ENCODE measurements at places on chromosomes 5 and 9.

GRCh38 chr5:170625221-170626165 is 121.7 kb downstream of the KCNIP1 start:
- DNase-seq: no peak

- DNase-seq: no peak
Observed at GRCh38 chr9:121599872-121600585, 51.4 kb upstream of the DAB2IP start.

DNA sequence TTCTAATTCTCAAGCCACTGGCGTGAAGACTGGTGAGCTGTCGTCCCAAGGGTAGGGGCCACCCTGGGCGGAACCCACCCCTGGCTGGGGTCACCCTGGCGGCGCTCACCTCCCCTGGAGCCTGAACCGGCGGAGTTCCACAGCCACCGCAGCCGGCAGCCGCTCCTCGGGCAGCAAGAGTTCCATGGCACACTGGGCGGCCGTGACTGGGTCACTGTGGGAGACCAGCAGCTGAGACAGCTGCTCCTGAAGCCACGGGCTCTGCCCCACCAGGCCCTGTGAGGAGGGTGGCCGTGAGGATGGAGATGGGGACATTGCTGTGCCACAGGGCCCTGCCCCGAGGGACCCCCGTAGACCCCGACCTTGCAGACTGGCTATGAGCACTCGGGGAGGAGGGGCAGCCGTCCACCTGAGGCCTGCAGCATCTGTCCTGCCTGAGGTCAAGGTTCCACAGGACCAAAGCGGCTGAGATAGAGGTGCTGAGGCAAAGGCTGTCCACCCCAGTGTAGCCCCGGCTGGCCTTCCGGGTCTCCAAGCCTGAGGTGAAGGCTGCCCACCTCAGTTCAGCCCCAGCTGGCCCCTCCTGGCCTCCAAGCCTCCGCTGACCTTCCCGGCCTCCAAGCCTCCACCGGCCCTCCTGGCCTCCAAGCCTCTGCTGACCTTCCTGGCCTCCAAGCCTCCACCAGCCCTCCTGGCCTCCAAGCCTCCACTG is 50.6 kb upstream of the NRARP start:
- no peak for DNase-seq

DNA sequence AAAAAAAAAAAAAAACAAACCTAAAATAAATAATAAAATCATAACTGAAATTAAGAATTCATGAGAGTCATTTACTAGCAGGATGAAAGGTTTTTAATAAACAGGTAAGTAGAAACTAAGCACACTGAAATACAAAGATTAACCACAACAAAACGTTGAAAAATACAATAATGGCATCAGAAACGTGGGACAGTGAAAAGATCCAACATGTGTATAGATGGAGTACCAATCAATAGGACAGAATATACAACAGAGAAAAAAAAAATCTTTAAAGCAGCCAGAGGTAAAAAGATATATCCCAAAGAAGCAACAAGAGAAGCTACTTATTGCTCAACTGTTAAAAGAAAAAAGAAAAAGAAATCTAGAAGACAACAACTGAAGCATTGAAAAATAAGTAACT is 75.2 kb downstream of the RICTOR start:
- no peak for DNase-seq

- DNase-seq: no peak
Observed at GRCh38 chr9:70514273-70514672, 99.8 kb upstream of the KLF9 start.

DNA sequence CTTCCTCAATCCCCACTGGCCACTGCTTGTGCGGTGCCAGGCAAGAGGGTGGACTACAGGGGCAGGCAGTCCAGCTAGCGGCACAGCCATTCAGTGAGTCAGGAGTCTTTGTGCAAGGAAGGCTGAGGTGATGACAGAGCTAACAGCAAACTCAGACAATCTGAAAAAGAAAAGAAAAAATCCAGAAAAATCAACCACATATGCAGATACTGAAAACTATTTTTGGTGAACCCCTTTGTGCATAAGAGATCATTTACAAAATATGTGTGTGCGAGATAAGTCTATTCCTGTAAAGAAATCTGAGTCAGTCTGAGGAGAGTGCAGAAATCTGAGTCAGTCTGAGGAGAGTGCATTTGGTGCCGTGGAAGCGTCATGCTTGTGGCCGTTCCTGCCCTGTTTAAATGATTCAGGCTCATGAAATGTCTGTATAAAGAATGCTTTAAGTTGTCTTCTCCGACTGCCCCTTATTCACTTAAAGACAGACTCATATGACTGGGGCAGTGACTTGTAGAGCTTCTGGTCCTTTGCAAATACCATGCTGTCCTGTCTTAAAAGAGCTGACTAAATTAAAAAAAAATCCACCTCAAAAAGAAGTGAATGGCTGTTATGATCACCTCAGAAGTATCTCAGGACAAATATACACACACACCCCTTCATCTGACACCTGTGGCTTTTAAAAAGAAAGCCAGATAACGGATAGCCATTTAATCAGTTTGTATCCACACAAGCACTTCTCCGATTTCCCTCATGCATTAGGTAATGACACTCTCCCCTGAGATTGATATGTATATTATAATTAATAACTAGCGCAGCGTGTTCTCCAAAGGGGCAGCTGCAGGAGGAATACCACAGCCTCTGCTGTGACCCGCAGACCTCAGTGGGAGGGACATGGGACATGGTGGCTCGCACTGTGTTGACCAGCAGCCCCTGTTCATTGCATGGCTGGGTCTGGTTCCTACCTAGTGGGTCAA is 47.3 kb downstream of the TRIO start:
- DNase-seq: no peak

- DNase-seq: no peak
Observed at GRCh38 chr5:132825033-132825833, 5.2 kb downstream of the SHROOM1 start.

DNA sequence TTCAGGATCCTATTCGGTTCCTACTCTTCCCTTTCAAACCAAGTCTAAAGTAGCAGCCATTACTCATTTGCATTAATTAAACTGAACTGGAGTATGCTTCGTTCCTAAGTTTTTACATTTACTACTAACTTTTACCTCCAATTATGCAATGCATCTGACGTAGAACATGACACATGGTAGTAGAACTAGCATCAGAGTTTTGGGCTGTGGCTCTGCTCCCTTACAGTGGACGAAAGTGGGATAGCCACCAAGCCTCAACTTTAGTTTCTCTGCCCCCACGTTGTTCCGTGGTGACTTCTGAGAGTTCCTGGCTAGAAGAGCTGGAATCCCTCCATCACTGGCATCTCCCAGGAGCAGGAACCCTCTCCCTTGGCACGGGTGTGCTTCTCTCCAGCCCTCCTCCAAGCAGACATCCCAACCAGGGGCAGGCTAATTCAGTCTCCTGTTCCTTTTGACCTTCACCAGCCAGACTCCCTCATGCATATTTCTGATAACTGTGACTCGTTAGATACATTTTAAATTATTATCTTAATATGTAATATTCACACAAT is 2.9 kb downstream of the IFNE start:
- no peak for DNase-seq

DNA sequence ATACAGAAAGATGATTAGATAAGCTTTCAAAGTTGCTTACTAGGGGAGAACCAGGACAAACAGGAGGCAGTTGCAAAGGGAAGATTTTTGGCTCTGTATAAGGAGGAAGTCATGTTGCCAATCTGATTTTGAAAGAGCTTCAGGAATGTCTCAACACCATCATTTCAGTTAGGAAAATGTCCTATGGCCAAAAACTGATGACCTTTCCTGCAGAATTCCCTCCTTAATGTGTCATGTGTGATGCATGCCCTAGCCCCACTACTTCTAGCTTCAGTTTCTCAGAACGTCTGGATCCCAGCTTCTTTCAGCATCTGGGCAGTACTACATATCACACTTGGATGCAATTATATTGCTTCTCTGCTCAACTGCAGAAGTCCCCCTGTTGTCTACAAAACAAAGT is 211.5 kb upstream of the NREP start:
- no peak for DNase-seq

DNA sequence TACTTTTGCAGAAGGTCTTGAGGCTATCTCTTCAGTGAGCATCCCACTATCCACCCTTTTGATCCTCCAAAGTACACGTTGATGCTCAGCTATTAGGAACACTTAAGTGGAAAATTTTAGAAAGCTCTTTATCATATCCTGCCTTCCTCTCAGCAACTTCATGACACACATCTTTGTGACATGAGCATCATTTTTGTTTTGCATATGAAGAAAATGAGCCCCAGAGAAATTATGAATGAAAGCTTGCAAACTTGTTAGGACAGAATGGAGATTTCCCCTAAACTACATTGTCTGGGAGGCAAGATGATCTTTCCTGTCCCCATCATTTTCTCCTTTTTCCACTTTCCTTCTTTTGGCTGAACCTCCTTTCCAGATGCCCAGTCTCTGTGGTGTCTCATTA is 239.4 kb upstream of the PIK3R1 start:
- no peak for DNase-seq

- DNase-seq: peak; percentile 1
Observed at GRCh38 chr5:158414780-158415179, 555.8 kb upstream of the CLINT1 start.

- DNase-seq: no peak
Observed at GRCh38 chr5:3678801-3679200, 83.2 kb downstream of the IRX1 start.

GRCh38 chr5:88734191-88734640 is 148.8 kb downstream of the MEF2C start:
- DNase-seq: no peak

- DNase-seq: no peak
Observed at GRCh38 chr9:4106081-4106759, 193.6 kb downstream of the GLIS3 start.

- DNase-seq: no peak
Observed at GRCh38 chr5:126410623-126411022, 12.6 kb upstream of the GRAMD2B start.

DNA sequence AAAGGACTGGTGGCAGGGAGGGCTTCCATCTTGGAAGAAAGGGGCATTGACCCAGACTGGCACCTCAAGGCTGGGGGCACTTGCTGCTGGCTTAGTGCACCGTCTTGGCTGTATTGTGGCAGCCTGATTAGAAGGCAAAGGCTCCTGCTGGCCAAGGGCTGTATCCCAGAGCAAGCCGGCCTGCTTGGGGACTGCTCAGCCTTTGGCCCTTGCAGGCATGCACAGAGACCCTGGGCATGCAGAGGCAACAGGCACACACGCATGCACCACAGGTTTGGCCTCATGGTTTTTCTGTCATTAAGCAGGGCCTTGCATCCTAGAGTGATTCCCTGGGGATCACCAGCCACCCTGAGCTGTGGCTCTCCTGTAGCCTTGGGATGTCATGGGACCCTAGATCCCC is 29.0 kb downstream of the PITX1 start:
- no peak for DNase-seq

GRCh38 chr5:14217587-14217986 is 74.4 kb downstream of the TRIO start:
- no peak for DNase-seq

DNA sequence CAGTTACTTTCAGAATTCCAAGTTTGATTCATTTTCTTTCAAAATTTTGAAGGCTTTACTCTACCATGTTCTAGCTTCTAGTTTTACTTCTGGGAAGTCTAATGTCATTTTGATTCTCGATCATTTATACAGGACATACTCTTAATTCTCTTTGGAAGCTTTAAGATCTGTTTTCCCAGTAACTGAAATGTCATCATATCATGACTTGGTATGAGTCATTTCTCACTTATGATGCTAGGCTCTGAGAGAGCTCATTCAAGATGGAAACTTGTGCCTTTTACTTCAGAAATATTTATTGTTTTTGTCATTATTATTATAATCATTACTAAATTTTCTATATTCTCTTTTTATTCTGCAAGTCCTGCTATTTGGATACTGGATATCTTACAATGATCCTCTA is 222.3 kb downstream of the PARP8 start:
- DNase-seq: no peak

- no peak for DNase-seq
Observed at GRCh38 chr5:58983526-58984452, 400.9 kb downstream of the RAB3C start.

GRCh38 chr5:155080721-155081120 is 67.2 kb downstream of the KIF4B start:
- DNase-seq: no peak

DNA sequence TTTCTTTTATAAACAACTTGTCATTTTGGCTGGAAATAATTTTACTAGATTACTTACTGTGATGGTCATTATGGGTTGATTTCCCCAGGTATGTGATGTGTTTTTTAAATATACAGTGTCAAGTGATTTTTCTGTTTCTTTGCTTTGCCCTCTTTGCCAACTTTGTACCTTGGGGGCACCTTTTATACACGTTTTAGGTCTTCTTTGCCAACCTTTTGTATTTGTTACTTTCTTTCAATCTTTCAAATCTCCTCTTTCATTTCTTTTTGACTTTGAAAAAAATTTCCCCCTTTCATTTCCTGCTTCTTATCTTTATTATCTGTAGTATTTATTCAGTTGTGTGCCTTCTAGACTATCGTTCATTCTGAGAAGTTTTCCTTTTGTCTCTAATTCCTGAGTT is 65.4 kb upstream of the DHFR start:
- DNase-seq: no peak

- DNase-seq: no peak
Observed at GRCh38 chr5:172345881-172346280, 62.3 kb upstream of the UBTD2 start.

DNA sequence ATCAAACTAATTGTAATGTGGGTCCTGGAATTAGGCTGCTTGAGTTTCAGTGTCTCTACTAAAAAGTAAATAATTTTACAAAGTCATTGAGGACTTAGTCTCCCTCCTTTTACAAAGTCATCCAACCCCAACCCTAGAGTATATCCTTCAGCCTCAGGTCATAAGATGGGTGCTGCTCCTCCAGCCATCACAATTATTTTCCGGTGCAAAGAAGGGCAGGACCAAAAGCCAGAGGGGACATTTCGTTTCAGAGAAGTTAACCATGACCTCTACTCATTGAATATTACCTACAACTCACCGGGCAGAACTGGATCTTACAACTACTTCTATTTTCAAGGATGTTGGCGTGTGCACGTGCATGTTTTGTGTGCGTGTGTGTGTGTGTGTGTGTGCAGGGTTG is 60.5 kb upstream of the TNFSF8 start:
- DNase-seq: no peak

- DNase-seq: no peak
Observed at GRCh38 chr5:77642738-77643653, 4.5 kb upstream of the OTP start.

- DNase-seq: no peak
Observed at GRCh38 chr5:90128551-90128950, 281.0 kb downstream of the CETN3 start.

- no peak for DNase-seq
Observed at GRCh38 chr5:180769821-180770220, 30.0 kb upstream of the OR2Y1 start.

- DNase-seq: no peak
Observed at GRCh38 chr9:111752455-111752854, 42.3 kb downstream of the SHOC1 start.
